HT-29 (cell line): ENCODE measurements at places on chromosomes 5 and 9. TPM values are rescaled to one million over a fixed set of nuclear protein-coding genes. Genes with fewer than 3 reads are reported as not detected.

GRCh38 chr9:31028137-31028536 is 1356.3 kb upstream of the ACO1 start:
- no peak for DNase-seq

GRCh38 chr9:126581893-126582292 is 31.8 kb upstream of the LMX1B start:
- no peak for DNase-seq

GRCh38 chr9:75891771-75892215 is 1.3 kb downstream of the PCSK5 start:
- DNase-seq = peak; percentile 52

DNA sequence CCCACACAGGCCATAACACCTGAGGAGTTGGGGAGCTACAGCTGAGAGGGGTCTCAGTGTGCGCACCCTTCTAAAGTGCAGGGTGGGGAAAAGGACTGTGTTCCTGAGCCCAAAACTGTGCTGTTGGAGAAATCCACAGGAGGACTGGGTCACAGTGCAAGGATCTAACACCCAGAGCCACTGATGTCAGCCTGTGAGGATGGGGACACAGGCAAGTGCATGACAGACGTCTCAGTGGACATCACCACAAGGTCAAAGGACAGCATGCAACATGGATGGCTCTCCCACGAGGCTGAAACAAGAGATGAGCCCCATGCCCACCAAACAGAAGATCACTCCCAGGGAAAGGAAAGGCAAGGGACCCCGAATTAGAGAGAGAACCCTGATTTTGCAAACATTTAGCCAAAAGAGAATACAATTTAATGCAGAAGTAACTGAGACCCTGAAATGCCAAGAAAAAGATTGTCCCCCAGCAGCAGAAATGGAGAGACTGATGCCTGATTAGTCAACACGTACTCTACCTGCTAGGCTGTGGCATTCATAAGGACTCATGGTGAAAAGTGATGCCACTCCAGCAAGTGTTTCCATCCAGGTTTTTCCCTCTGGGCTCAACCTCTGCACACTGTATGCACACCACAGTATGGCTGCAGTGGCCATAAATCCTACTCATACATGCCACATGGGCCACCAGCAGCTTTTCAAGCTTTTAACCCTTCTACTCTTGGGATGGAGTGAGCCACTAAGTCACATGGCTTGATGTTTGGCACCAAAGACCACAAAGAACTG is 14.2 kb downstream of the KLF9 start:
- DNase-seq = no peak

DNA sequence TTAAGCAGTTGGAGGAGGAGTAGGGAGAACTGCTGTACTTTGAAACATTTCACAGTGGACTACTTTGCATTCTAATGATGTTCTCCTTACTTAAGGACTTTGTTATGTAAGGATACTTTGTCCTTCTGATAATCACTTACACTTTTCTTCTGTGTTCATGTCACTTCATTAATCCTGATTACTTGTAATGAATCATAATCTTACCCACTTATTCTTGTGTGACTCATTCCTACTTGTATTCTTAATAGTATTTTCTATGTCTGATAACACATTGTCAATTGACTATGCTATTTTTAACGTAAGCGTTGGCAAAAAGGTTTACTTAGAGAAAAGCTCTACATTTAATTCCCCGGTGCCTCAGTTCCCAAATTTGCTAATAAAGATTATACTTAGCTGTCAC is 63.8 kb downstream of the GHR start:
- no peak for DNase-seq

GRCh38 chr9:6080154-6080716 is 64.8 kb upstream of the RANBP6 start:
- DNase-seq = peak; percentile 95

DNA sequence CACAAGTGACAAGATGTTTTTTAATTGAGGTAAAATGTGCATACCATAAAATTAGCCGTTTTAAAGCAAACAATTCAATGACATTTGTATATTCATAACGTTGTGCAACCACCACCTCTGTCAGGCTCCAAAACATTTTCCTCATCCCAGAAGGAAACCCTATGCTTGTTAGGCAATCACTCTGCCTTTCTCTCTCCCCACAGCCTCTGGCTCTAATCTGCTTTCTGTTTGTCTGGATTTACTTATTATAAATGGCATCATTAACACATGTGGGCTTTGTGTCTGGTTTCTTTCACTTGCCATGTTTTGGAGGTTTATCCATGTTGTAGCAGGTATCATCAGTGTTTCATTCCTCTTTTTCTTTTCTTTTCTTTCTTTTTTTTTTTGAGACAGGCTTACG is 1.4 kb upstream of the N4BP3 start:
- no peak for DNase-seq

DNA sequence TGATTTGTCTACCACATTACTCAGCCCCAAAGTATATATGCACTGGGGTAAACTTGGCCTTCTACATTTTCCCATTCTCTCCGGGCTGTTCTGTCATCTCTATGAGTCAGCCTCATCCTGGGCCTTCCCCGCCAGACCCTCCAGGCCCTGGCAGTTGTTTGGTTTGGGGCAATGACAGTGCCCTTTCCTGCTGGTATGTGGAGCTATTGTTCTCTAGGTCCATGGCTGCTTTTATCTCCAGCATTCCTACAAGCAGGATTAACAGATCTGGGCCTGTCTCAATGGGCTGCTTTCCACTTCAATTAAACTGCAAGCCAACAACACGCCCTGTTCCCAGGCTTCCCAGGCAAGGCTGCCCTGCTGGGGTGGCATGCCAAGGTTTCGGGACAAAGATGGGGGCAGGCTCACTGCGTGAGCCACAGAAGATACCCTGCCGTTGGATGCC is 136.4 kb downstream of the SLIT3 start:
- no peak for DNase-seq

GRCh38 chr5:97906135-97906534 is 723.1 kb upstream of the RIOK2 start:
- no peak for DNase-seq

DNA sequence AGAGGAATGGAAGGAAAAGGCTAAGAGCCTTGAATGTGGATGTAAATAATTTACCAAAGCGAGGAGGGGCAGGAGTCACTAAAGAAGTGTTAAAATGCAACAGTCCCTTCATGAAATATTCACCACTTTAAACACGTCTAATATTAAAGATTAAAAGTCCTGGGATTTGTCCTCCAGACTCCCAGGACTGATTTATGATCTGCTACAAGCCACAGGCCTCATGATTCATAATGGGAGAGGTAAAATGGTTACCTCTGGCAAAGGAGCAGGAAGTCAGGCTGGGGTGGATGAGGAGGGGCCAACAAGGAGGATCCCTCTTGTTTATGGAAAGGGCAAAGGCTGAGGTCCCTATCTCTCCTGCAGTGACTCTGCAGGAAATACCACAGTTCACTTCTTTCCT is 292.4 kb downstream of the TRIM32 start:
- DNase-seq = peak; percentile 18

- DNase-seq = no peak
Measured at GRCh38 chr5:96636046-96636445, 26.1 kb upstream of the CAST start.

DNA sequence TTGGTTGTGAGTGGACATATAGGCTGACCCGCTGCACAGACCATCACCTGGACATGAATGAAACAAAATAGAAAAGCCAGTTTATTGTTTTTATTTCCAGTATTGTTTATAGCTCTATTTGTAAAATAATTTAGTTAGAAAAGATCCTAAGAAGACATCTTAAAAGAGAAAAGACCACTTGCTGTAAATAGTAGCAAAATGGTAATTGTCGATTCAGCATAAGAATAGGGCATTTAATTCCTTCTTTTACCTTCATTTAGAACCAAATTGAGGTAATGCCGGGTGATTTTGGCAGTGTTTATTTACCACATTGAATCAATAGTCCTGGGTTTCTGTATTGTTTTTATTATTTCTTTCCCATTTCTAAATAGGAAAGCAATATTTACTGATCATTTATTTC is 7.4 kb downstream of the TARS1 start:
- DNase-seq = no peak

GRCh38 chr5:90560771-90561170 is 2.2 kb downstream of the ADGRV1 start:
- no peak for DNase-seq

GRCh38 chr5:36238502-36239295 is 3.0 kb downstream of the NADK2 start:
- no peak for DNase-seq

- DNase-seq = no peak
Measured at GRCh38 chr5:30050056-30050815, 1143.2 kb upstream of the CDH6 start.

DNA sequence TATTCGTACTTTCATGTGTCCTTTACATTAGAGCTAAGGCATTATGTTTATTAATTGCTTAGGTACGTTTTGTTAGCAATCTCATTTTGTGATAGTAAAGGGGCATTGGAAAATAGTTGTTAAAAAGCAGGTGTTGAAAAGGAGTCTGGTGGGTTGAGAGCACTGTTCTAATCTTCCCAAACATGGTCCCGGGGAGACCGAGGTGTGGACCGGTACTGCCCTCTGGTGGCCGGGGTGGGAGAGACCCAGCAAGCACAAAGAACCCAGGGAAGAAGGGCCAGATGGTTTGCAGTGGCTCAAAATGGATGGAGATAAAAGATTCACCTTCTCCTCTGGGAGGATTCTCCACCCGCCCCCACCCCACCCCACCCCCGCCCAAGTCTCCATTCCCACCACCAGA is 26.1 kb downstream of the IDNK start:
- DNase-seq = peak; percentile 62

DNA sequence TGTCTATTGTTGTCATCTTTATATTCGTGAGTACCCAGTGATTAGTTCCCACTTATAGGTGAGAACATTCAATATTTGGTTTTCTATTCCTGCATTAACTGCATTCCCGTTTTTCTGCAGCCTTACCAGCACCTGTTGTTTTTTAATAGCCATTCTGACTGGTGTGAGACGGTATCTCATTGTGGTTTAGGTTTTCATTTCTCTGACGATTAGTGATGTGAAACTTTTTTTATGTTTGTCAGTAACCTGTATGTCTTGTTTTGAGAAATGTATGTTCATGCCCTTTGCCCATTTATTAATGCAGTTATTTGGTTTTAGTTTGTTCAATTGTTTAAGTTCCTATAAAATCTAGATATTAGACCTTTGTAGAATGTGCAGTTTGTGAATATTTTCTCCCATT is 546.0 kb upstream of the RORB start:
- DNase-seq = no peak

GRCh38 chr5:10627160-10627701 is 63.4 kb downstream of the ANKRD33B start:
- DNase-seq = no peak

The S1PR3 gene
- total RNA-seq = not detected in 2 replicates

The ANKRD34B gene
- not detected in 2 replicates for total RNA-seq

The NEUROG1 gene
- total RNA-seq = not detected in 2 replicates

The IFNB1 gene
- total RNA-seq = not detected in 2 replicates

The PLPP7 gene
- not detected in 2 replicates for total RNA-seq

The LCN10 gene
- not detected in 2 replicates for total RNA-seq

The PRSS3 gene
- 106 and 123 TPM in 2 replicates for total RNA-seq
